Neuronal stem cell (in vitro differentiated cells): ENCODE measurements at places on chromosomes 2 and 18.
A peak's percentile ranks its signal among the peaks of the same experiment; 100 is the strongest.

DNA sequence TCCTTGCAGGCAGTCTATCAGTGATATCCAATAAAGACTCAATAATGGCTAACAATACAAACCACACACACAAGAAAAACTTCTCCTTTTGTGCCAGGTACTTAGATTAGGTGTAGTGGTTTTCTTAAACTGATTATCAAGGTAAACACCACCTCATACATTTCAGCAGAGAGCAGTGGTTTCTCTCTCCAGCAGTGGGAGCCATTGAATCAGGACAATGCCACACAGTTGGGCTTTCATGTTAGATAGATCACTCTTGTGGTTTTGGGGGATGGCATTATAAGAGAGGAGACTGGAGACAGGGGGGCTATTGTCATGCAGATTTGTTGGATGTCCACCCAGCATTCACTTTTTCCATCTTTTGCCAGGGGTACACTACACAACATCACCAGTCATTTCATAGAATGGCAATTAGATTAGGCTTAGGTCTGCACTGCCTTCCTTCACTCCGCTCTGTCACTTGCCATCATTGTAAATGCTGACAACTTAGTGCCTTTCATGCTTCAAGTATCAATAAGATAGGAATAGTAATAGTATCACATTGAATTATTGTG is 13.6 kb upstream of the IRS1 start:
- DNase-seq = no peak

GRCh38 chr2:53231908-53232307 is 535.7 kb upstream of the CHAC2 start:
- DNase-seq = no peak

DNA sequence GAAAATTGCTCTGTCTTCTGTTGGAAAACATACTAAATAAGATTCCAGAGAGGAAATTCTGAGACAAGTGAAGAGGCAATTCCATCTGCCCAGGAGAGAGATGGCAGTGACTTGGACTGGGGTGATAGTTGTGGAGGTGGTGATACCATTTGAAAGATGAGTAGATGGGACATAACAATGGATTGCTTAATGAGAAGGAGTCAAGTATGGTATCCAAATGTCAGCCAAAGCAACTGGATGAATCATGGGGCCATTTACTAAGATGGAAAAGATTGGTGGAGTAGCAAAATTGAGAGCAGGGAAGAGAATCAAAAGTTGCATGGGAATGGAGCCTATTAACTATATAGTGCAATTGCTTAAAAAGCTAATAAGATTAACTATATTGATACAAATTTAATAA is 222.1 kb downstream of the ETAA1 start:
- DNase-seq = no peak

DNA sequence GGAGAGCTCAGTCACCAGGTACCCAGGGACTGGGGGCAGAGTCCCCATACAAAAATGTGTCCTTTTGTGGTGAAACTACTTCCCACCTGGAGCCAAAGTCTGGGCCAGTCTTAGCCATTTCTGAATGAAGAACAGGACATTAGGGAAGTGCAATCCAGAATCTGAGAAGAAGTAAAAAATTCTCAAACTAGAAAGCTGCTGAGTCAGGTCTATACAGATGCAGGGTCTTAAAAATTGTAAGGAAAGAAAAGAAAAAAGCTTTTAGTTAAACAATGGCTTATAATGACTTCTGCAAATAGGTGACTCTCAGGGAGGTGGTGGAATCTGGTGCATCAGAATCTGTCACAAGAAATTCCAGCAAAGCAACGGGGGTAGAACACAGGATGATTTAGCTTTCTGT is 13.5 kb downstream of the ZBTB7C start:
- DNase-seq = no peak

DNA sequence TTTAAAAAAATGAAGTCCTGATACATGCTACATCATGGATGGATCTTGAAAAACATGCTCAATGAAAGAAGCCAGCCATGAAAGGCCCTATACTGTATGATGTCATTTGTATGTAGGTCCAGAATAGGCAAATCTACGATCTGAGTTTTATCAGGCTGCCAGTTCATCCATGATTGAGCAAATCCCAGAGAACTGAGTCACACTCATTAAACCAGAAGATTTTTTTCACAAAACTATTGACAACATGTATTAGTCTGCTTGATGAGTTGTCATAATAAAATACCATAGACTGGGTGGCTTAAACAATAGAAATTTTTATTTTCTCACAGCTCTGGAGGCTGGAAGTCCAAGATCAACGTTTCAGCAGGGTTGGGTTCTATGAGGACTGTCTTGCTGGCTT is 130.7 kb downstream of the MREG start:
- no peak for DNase-seq

GRCh38 chr18:3062798-3063680 is 50.1 kb upstream of the LPIN2 start:
- DNase-seq = peak; percentile 51

GRCh38 chr2:70388813-70389212 is 86.9 kb upstream of the FAM136A start:
- DNase-seq = no peak

DNA sequence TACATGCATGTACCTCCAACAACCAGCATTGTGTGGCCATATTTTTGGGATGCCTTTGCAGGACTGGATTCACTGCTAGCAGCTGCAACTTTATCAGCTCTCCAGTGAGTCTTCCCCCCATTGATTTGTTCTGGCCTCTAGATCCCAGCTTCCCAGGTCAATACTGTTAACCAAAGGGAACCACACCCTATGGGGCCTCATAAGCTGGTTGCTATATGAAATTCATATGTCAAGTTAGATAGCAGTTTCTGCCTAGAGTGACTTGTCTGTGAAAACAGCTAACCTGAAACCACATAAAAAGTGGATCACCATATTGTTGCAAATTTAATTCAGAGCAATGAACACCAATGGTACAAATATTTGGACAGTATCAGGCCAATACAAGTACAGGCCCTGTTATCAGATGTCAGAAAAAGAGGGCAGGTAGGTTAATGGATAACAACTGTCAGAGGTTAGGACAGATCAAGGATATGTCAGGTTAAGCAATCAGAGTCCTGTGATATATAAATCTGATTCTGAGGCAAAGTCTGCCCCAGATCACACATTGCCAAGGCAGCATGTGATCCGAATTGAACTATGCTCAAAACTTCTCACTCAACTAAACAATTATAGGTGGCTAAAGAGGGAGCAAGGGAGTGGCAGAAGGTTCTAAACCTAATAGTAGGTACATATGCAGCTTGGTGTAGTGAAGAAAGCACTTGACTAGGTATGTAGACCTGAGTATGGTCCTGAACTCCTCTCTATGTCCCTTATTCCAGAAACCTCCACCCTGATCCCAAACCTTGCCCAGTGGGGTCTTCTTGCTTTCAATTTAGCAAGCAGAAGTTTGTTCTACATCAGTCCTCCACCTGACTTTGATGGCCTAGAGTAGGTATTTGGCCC is 310.2 kb upstream of the STON1 start:
- no peak for DNase-seq

- no peak for DNase-seq
Measured at GRCh38 chr18:48819781-48820482, 130.8 kb downstream of the SMAD7 start.

DNA sequence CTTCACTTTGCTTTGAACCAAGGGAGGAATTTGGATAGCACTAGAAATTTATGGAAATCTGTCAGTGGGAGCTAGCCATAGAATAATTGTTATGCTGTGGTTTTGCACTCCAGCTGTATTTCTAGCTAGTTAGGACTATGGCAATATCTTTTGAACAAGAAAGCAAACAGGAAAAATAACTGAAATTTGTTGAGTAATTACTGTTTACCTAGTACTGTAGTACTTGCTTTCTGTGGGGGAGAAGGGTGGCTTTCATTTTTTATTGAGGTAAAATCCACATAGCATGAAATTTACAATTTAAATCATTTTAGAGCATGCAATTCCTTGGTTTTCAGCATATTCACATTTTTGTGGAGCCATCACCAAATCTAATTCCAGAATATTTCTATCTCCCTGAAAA is 28.4 kb downstream of the MBD5 start:
- no peak for DNase-seq

GRCh38 chr2:212997526-212998020 is 153.8 kb downstream of the IKZF2 start:
- DNase-seq = no peak

DNA sequence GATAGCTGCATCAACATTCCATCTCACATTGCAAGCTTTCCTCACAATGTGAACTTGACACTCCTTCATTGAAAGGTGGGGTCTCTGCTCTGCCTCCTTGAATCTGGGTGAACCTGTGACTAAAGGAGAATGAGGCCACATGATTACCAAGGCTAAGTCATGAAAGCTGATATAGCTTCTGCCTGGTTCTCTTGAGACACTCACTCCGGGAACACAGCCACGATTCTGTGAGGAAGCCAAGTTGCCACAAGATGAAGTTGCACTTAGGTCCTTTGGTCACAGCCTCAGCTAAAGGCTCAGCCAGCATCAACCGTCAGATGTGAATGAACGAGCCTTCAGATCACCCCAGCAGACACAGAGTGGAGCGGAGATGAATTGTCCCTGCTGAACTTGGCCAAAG is 94.7 kb upstream of the FAM136A start:
- no peak for DNase-seq

DNA sequence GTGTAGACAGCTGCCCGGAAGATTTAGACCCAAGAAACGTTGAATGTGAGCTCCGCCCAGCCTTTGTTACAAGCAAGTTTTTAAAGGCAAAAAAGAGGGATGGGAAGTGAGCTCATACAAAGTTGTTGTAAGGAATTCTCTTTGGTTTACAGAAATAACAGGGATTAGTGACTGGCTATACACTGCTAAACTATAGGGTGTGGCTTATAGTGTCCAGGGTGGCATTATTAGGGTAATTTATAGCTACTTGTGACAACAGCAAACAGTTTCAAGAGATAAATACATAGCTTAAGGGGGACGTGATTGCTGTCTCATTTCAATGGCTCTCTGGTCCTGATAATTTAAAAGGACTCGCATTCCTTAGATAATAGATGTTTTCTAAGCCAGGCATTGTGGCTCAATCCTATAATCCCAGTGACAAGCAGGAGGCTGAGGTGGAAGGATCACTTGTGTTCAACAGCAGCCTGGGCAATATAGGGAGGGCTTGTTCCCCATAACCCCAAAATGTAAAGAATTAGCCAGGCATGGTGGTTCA is 66.5 kb upstream of the TGIF1 start:
- peak; percentile 32 for DNase-seq

- no peak for DNase-seq
Measured at GRCh38 chr2:8893978-8894820, 56.8 kb upstream of the KIDINS220 start.

GRCh38 chr2:144509001-144509878 is 10.7 kb downstream of the ZEB2 start:
- DNase-seq = no peak

DNA sequence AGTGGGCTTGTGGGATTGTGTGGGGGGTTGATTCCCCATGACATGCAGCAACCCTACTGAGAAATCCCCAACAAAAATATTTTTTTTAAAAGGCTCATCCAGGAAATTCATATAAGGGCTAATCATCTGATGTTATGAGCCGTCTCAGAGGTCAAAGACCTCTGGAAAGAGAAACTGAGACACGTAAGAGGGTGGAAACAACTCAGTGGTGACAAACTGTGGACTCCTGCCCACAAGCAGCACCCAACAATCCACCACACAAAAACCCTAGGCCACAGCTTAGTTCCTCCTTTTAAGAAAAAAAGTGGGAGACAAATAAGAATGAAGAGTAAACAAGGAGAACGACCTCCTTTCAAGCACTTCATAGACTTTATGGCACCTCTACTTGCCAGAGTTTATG is 1096.1 kb upstream of the NRXN1 start:
- DNase-seq = no peak

DNA sequence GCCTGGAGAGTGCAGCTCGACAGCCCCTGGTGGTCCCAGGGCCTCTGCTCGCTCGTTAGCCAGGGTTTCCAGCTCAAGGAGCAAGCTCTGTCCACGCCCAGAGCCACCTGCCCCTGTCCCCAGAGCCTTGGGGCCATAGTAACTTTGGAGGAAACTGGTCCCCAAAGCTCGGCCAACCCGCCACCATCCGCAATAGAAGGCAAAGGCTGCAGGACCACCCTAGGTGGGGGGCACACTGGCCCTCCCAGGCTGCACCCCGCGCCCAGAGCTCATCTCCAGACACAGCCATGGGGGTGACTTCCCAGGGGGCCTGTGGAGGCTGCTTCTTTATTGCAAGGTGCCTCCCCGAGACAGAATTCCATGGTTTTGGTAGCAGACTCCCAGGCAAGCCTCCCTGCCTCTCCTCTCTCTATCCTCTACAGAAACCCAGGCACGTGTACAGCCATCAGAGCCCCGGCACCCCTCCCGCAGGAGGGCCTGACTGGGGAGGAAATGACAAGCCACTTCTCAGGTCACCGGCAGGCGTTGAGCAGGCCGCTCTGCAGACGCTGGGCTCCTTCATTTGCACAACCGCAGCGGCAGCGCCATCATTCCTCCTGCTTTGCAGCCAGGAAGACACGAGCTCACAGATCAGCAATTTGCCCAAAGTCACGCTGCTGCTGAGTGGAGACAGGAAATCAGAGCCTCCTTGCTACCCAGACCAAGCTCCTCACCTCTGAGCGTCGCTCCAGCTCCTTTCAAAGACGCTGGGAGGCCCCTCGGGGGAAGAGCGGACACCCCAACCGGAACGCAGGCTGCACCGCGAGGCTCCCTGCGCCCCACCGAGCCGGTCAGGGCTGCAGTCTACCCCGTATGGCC is 80.2 kb downstream of the NDUFA10 start:
- DNase-seq = no peak

DNA sequence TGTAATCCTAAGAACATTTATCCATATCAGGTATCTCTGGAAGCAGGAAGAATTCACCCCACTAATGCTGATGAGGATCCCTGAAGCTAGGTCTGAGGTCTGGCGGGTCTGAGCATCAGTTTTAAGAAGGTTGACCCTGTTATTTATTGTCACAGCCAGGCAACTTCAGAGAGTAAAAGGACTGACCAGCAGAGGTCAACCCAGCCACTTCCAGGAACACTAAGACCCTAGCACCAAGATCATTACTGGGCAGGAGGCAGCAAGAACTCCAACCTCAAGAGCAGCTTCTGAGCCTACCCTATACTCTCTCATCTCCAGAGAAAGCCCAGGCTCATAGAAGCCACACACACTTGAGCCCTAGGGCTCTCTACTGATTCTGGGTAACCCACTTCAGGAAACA is 901.4 kb downstream of the DCDC2C start:
- no peak for DNase-seq

GRCh38 chr18:49183921-49184320 is 233.2 kb upstream of the SMAD7 start:
- DNase-seq = no peak

DNA sequence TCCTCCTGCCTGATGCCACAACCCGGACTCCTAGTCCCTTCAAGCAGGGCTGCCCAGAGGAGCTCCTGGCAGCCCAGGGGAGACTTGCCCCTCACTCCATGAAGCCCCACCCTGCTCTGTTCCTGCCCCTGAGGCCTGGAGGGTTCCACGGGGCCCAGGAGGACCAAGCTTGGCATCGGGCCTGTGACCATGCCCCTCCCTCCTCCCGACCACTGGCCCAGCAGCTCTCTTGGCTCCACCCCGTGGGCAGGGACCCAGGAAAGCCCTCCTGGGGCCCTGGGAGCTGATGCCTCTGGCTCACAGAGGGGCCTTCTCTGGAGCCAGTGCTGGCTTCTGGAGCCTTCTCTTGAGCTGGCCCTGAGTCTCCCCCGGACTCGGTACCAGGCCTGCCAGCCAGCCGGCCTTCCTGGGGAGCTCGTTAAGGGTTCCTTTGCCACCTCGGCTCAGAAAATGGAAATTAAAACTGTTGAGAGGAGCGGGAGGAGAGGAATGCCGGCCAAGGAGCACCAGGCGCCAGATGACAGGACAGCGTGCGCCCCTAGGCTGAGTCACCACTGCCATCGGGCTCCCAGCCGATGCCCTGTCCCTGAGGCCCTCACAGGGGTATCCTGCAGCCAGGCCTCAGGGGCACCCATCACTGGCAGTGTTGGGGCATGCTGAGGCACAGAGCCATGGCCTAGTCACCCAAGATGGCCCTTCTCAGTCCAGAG is 40.6 kb upstream of the SNED1 start:
- no peak for DNase-seq
